ENCODE measurements at places on chromosomes 4 and X.

- DNase-seq = peak; percentile 85
Measured at GRCh38 chr4:77193511-77194102, 36.6 kb downstream of the CCNG2 start.

DNA sequence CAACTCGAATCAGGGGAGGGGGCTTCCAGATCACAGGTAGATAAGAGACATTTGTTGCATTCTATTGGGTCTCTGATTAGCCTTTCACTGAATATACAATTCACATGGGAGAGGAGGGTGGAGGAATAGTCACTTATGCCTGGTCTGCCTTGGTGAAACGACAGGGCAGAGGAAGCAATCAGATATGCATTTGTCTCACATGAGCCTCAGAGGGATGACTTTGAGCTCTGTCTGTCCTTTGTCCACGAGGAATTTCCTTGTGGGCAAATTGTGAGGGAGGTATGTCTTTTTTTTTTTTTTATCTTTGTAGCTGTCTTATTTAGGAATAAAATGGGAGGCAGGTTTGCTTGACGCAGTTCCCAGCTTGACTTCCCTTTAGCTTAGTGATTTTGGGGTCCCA, 28.5 kb upstream of the TMSB4X start:
- no peak for DNase-seq

DNA sequence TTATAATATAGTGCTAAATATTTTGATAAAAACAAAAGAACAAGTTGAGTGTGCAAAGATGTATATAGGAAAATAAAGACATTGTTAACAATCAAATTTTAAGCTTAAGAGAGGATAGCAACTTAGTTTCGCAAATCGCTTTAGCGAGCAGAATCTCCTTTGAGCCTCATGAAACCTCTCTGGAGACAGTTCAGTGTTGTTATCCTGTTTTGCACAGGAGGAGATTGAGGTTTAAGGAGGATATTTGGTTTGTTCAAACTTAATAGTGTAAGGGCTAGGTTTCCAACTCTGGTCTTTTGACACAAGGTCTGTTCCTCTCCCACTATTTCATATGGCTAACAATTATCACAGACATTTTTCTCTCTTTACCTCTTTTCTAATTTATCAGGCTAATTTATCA, 1848.5 kb upstream of the TENM3 start:
- DNase-seq = no peak

GRCh38 chr4:140105436-140105835, 48.5 kb downstream of the MAML3 start:
- no peak for DNase-seq

DNA sequence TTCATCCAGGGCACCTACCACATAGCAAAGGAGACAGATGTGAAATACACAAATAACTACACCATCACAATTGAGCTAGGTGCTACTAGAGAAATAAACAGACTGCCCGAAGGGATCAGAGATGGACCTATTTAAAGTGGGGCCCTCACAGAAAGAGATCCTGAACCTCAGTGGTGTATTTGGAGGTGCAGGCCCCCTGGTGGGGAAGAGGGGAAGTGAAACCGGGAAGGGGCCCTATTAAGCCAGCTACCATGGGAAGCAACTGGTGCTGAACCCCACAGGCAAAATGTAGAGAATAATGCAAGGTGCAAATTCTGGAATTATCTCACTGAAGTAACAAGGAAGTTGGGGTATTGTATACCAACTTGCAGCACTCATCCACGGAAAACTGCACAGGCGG, 78.6 kb upstream of the FAM9A start:
- DNase-seq = peak; percentile 27

GRCh38 chr4:48954314-48954713, 31.8 kb upstream of the CWH43 start:
- DNase-seq = no peak

All from CD4-positive, alpha-beta T cell treated with Interleukin-6 for 4 hours (primary cell).